ENCODE measurements at places on chromosomes 12 and 14.

DNA sequence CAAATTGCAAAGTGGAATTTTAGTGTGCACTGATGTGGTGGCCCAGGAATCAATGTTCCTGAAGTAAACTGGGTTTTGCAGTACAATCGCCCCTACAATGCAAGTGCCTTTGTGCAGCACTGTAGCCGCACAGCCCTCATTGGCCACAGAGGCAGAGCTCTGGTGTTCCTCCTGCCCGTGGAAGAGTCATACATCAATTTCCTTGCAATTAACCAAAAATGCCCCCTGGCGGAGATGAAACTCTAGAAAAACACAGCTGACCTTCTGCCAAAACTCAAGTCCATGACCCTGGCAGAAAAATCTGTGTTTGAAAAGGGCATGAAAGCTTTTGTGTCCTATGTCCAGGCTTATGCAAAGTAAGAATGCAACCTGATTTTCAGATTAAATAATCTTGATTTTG is 117.9 kb upstream of the PRB2 start:
- DNase-seq: no peak

DNA sequence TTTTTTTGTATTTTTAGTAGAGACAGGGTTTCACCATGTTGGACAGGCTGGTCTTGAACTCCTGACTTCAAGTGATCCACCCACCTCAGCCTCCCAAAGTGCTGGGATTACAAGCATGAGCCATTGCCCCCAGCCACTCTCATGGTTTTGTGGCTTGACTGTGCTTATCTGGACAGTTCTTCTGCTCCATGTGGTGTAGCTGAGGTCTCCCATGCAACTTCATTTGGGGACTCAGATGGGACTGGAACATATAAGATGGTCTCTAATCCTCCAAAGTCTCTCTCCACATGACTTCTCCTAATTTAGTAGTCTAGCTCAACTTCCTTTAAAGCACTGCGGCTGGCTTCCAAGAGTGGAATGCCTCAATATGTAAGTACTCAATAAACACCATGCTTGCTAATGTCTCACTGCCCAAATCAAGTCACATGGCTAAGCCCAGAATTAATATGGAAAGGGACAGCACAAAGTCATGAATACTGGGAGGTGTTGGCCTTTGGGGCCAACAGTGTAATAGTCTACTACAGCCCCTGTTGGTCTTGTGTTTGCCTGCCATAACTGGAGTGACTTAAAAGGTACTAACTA is 7.4 kb downstream of the INHBC start:
- DNase-seq: no peak

GRCh38 chr12:61654698-61655097 is 605.5 kb upstream of the USP15 start:
- DNase-seq: no peak

DNA sequence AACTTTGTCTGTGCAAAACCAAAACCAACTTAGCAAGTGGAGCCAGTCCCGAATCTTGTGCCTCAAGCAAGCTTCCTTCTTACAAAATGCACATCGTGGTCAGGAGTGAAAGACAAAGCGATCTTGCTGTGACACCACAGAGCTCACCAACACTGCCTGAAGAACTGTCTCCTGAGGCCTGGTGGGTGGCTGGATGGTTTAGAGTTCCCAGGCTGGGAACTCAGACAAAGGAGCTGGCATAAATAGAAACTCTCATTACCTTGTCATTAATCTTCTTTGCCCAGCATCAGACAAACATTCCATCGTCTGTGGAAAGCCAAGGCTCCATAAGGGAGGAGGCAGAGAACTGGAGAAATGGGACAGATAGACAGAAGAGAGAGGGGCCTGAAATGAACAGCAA is 144.8 kb downstream of the KCNA5 start:
- no peak for DNase-seq

- DNase-seq: no peak
Measured at GRCh38 chr14:20712904-20713303, 24.3 kb downstream of the ANG start.

DNA sequence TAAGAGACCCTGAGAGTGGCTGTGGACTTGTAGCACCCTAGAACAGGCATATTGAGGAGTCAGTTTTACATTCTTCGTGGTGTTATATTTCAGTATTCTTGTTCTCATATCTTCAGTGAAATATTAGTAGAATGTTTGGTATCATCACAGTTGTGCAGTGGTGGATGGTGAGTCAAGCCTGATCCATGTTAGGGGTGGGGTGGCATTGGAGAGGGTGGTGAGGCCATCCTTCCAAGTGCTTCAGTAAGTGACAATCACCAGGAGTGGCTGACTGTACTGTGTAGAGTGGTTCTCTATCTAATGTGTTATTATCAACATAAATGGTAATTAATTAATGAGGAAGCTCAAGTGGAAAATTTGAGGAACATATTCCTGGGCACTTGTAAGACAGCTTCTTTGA is 197.7 kb upstream of the SLC16A7 start:
- no peak for DNase-seq

- no peak for DNase-seq
Measured at GRCh38 chr12:286531-287300, 24.1 kb upstream of the SLC6A13 start.

GRCh38 chr14:81454572-81455218 is 54.6 kb upstream of the STON2 start:
- DNase-seq: no peak

DNA sequence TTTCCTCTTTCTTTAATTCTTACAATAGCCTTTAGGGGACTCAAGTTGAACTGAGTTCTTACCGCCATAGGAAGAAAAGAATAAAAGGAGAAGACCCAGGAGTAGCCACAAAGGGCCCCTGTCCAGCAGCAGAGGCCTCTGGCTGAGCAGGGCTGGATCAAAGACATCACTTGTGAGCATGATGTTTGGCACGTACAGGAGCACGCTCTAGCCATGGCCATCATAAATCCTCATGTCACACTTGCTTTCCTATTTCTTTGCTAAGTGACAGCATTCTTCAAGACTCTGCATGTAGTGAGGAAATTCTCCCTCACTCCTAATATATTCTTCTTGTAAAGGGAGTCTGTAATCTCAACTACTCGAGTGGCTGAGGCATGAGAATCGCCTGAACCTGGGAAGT is 15.7 kb downstream of the CLEC4C start:
- DNase-seq: no peak

GRCh38 chr12:67669934-67670631 is 21.5 kb downstream of the DYRK2 start:
- DNase-seq: no peak

GRCh38 chr12:69415471-69416275 is 54.5 kb upstream of the FRS2 start:
- no peak for DNase-seq

GRCh38 chr12:57051011-57051410 is 1.1 kb upstream of the MYO1A start:
- no peak for DNase-seq

- no peak for DNase-seq
Measured at GRCh38 chr12:103814436-103814835, 26.6 kb downstream of the NT5DC3 start.

DNA sequence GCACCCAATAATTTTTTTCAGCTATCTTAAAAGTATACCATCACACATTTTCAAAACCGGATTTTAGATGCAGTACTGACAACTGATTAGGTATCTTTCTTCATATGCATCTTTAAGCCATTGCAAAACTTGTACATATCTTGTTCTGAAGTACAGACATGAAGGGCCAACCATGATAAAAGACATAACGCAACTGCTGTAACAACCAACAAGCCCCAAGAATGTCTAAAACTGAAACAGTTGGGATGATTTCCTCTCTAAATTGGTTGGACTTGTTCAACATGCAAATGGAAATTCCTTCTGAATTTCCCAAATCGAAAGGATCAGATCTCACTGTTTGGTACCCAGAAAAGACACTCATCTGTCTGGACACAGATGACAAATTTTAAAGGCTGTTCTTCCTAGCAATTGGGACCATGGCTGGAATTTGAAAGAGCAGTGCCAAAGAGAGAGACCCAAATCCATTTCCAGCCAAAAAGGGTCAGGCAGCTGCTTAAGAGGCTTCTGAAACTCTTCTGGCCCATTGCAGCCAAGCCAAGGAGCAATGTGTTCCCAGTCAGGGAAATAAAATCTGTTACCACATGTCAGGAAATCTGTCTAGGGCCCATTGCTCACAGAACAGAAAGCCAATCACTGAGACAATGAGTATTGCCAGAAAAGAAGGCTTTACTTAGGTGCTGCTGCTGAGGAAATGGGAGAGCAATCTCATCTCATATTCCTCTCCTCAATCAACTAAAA is 1122.4 kb upstream of the USP15 start:
- no peak for DNase-seq

GRCh38 chr14:33979613-33980276 is 28.9 kb upstream of the EGLN3 start:
- no peak for DNase-seq

GRCh38 chr12:51941604-51942003 is 9.9 kb upstream of the ACVR1B start:
- DNase-seq: no peak

DNA sequence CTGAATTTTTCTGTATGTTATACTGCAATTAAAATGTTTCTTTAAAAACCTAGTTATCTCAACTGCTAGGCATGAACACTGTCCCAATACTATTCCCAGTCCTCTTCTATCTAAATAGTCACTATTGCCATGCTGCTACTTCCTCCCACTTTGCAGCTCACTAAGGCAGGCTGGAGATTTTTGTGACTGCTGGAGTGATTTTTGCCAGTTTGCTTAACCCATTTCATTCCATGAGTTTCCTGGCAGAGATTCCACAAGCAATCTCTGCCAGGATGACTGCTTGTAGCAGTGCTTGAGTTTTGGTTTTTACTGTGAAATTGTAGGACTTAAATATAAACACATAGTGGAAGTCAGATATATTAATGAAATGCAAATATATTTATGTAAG is 80.8 kb downstream of the BHLHE41 start:
- no peak for DNase-seq

GRCh38 chr12:80838708-80839107 is 99.0 kb downstream of the LIN7A start:
- DNase-seq: no peak

DNA sequence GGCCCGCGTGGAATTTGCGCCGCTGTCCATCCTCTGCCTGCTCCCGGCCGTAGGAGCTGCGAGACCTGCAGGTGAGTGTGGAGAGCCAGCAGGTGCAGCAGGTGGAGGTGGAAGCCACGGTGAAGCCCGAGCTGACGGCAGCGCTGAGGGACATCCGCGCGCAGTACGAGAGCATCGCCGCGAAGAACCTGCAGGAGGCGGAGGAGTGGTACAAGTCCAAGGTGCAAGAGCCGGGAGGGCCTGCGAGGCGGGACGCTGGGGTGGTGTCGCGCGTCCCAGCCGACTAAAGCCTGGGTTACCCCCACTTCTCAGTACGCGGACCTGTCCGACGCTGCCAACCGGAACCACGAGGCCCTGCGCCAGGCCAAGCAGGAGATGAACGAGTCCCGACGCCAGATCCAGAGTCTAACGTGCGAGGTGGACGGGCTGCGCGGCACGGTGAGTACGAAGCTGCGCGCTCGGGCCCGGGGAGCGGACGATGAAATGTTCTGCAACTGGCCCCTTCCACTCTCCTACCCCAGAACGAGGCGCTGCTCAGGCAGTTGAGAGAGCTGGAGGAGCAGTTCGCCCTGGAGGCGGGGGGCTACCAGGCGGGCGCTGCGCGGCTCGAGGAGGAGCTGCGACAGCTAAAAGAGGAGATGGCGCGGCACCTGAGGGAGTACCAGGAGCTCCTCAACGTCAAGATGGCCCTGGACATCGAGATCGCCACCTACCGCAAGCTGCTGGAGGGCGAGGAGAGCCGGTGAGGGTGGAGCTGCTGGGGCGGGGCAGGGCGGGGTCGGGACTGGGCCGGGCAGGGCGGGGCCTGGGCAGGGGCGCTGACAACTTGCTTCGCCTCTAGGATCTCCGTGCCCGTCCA is 2.1 kb downstream of the PRPH start:
- peak; percentile 58 for DNase-seq

DNA sequence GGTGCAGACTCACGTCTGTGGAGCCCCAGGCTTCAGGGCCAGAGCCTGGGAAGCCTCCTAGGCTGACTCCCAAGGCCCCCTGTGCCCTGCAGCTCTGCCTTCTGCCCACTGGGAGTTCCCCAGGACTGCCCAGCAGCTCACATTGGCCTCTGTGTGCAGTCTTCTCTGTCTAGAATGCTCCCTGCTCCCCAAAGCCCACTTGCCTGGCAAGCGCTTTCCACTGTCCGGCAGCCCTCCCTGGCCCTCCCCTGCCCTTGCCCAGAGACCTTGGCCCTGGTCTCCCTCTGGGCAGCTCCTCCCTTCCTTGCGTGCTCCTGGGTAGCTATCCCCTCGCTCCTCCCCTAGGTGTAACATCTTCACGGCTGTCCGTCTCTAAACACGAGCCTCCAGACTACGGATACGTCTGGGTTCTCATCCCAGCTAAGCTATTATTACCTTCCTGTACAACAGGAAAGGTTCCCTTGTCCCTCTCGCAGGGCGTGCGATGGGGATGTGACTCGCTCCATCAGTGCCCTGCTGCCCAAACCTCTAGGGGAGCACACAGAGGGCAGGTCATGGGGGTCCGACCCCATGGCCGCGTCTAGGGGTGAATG is 325.5 kb upstream of the RTL1 start:
- no peak for DNase-seq

DNA sequence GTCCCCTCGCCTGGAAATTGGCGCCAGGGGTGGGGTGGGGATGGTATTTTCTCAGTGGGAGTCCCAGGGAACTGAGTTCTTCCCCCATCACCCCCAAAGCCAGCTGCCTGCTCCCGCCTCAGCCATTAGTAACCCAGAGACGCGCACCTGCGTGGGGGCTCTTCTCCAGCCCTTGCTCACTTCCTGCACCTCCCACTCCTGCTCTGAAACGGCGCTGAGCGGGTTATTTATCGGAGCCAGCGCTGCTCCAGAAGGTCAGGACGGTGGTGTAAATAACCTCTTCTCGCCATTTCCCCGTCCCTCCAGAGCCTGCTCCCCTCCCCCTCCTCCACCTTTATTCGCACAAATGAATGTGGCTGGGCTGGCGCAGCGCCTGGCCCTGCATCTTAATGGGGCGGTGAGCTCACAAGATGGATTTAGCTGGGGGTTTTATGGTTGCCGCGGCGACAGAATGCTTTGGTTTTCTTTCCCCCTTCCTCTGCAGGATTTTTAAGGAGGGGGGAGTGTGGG is 12.2 kb downstream of the GPR84 start:
- DNase-seq: no peak

GRCh38 chr12:79055926-79056674 is 191.5 kb downstream of the SYT1 start:
- DNase-seq: no peak

GRCh38 chr12:85183855-85184254 is 96.2 kb upstream of the ALX1 start:
- no peak for DNase-seq

DNA sequence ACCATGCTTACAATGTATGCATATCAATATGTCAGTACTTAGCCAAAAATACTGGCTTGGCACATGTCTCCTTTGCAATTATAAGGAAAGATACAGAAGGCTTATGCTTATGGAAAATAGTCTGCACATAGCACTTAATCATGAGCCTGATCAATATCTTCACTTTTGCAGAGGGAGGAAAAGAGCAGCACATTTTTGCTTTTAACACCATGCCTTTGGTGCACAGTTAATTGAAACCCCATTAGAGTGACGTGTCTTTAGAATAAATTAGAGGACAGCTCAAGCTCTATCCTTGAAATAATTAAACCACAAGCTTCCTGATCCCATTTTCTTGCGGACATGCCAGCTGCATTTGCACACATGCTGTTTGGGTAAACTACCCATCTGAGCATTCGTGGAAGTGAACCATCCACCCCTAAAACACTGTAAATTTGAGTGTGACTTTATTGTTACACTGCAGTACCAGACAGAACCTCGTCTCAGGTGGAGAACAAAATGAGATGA is 839.9 kb upstream of the MGAT4C start:
- DNase-seq: no peak

All from natural killer cell (primary cell).